ENCODE measurements at places on chromosomes 12 and 14.

GRCh38 chr14:56659378-56659777 lies 79.8 kb downstream of the TMEM260 start:
- no peak for DNase-seq

- DNase-seq: no peak
Measured at GRCh38 chr12:93813186-93813585, 136.0 kb downstream of the CRADD start.

- DNase-seq: no peak
Measured at GRCh38 chr12:10214136-10214894, 1.6 kb downstream of the GABARAPL1 start.

DNA sequence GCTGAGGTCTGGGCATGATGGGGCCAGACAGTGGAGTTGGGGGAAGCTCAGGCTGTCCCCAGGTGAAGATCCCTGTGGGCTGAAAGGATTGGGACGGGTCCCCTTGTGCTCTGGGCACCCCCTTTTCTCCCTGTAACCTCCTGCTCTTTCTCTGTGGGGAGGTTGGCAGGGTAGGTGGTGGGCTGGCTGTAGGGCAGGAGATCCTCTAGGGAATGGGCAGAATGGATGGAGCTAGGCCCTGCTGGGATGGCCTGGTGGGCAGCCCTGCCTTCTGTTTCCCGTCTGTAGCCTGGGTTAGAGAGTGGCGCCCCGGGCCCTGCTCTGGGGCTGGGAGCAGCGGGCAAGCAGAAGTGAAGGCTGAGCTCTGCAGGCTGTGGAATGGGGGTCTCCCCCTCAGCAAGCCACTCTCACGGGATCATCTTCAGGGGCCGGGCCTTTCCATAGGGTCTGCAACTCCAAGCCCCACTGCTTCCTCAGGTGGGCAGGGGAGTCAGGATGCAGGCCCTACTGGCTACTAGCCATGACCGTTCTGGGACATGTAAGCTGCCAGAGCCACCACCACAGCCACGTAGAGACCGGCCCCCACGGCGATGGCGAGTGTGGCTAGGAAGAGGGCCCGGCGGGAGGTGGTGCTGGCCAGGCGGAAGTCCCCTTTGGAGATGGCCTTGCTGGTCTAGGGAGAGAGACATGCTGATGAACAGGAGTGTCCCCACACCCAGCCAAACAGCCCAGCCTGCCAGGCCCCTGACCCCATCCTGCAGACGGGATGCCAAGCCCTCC lies 18.8 kb downstream of the SYNDIG1L start:
- DNase-seq: no peak

DNA sequence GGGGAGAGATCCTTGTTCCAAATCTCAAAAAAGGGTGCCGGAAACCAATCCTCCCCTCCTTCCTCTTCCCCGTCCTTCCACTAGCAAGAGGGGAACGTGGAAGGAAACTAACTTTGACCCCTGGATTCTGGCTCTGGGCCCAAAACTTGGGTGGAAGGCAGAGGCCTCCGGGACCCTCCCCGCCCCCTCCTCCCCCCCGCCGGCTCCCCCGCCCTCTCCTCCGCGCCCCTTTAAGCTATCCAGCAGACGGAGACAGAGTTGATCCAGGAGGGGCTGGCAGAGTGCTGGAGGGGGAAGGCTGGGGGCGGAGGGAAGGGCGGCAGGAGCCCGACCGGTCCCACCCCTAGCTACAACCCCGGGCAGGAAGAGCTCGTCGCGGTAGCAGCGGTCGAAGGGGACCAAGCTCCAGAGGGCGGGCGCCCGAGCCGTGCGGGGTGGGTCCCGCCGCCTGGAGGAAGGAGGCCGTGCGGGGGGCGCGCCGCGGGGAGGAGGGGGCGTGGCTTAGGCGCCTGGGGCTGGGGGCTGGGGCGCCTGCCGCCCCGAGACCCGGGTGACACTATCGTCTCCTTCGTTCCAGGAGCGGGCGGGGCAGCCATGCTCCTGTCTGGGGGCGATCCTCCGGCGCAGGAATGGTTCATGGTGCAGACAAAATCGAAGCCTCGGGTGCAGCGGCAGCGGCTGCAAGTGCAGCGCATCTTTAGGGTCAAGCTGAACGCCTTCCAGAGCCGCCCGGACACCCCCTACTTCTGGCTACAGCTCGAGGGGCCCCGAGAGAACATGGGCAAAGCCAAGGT lies at the start of gene NYNRIN:
TSS of gene NYNRIN (plus strand) at position 351 of the 794 bp plus-strand sequence. CDS start at position 595, 244 bp downstream.
- DNase-seq: no peak

GRCh38 chr14:100159865-100160533 lies 554 bp upstream of the DEGS2 start:
- DNase-seq: no peak

Data from Panc1 (cell line).